Aorta (tissue), 5 donors: ENCODE measurements at places on chromosomes 5 and 9. TPM values are rescaled to one million over a fixed set of nuclear protein-coding genes. Genes with fewer than 3 reads are reported as not detected.

FLT4 gene
- 22.1 TPM for total RNA-seq

AHRR gene
- 3.8 TPM for total RNA-seq

DAB2 gene
- total RNA-seq, result 119 TPM

BTNL9 gene
- 33.0 TPM for total RNA-seq

TAS2R1 gene
- total RNA-seq, result not detected

PFN3 gene
- not detected for total RNA-seq

C9orf40 gene
- 3.8 TPM for total RNA-seq

ZNF366 gene
- total RNA-seq, result 10.3 TPM

LHX6 gene
- total RNA-seq, result 13.8 TPM

ARHGEF37 gene
- total RNA-seq, result 18.0 TPM

DNA sequence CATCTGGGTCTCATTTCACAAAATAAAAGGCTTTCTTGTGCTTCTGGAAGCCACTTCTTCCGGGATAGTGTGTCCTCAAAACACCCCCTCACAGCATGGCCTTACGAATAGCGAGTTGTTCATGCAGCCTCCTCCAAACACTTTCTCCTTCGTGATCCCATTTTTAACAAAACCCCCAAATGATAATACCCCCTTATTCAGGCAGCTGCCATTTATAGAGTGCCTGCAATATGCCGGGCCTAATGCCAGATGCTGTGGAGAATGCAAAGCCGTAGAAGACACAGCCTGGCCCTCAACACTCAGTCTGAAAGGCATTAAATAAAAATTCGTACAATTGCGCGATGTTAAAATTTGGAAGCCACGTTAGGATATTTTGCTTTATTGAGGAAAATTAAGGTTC lies 66.4 kb upstream of the SLC44A1 start:
- no peak for DNase-seq

GRCh38 chr9:109454041-109454440 lies 44.1 kb downstream of the PTPN3 start:
- no peak for DNase-seq

GRCh38 chr9:35226651-35227050 lies 64.8 kb downstream of the UNC13B start:
- DNase-seq, result no peak

- no peak for DNase-seq
These were observed 11.8 kb upstream of the ZDHHC11 start for GRCh38 chr5:862367-863243.

GRCh38 chr9:113999256-114000062 lies 78.6 kb downstream of the AMBP start:
- DNase-seq, result peak; percentile 78

GRCh38 chr5:145739843-145740242 lies 95.3 kb downstream of the PRELID2 start:
- DNase-seq, result no peak

DNA sequence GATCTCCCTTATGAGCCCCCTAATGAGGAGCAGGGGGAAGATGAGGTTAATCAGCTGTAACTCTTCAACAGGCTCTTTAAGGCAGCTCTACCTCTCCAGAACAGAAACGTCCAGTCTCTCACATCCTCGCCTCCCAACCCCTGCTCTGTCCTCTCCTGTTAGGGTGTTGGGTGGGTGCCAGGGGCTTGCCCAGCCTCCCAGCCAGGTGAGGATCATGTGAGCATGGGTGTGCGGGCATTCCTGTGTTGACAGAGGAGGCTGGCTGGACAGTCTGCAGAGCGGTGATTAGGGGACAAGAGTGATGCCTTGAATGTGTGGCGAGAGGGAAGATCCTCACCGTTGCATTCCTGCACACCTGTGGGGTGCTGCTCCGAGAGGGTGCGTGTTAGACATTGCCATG lies 51.7 kb downstream of the CCDC180 start:
- DNase-seq, result no peak

- no peak for DNase-seq
These were observed 2.8 kb downstream of the SMIM32 start for GRCh38 chr5:136190091-136190720.

DNA sequence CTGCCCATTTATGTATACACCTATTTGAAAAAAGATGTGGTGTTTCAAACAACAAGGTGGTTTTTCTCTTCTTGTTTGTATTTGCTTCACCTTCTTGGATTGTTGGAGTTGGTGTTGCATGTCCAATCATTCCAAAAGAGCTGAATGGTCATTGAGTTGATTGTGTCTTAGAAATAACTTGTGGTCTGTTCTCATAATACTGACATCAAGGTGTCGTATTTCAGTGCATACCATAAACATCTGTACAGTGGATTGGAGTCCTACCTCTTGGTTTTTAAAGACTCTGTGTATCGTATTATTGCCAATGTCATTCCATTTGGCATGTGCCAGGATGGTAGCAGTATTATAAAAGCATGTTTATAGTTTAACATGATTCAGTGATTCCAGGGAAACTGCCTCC lies 73.2 kb downstream of the TRIO start:
- no peak for DNase-seq

- no peak for DNase-seq
These were observed 8.8 kb upstream of the GLIPR2 start for GRCh38 chr9:36127652-36128244.

GRCh38 chr5:20470997-20471396 lies 483.0 kb upstream of the CDH18 start:
- DNase-seq, result no peak

- DNase-seq, result no peak
These were observed 27.7 kb downstream of the YIPF5 start for GRCh38 chr5:144142824-144143162.

GRCh38 chr9:70405808-70406433 lies 8.5 kb downstream of the KLF9 start:
- DNase-seq, result no peak

DNA sequence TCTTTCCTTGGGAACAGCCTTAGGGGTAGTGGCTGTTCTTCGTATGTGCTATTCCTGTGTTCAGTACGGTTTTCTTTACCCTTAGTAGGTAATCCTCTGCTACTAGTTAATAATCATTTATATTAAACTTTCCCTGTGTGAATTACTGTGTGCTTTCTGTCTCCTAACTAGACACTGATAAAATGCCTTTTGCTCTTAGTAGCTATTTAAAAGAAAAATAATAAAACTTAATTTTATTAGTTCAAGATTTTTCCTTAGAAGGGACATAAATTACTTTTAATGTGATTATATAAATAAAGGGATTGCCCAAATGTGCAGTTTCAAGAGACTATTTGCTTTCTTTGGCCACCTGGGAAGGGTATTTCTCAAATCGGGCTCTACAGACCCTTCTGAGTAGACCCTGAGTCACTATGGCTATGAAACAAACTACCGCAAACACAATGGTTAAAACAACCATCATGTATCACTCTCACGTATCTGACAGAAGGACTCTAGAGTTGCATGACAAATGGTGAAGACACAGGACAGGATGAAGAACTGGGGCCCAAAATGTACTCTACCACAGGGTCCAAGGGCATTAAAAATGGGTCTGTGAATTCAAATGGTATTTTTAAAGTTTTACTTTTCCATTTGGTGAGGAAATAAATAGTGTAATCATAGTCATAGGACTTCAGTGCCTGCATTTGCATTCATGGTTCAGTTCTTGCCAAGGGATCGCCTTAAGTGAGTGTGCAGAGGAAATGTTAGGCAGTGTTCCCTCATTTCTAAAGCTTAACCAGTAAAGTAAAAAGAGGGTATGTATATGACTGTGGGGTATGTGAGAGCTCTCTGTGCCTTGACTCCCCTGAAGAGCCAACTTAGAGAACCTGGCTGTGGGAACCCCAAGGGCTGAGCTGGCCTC lies 97.0 kb downstream of the TSSK1B start:
- DNase-seq, result no peak

- no peak for DNase-seq
These were observed 306.4 kb upstream of the PAPPA start for GRCh38 chr9:115847216-115847615.

DNA sequence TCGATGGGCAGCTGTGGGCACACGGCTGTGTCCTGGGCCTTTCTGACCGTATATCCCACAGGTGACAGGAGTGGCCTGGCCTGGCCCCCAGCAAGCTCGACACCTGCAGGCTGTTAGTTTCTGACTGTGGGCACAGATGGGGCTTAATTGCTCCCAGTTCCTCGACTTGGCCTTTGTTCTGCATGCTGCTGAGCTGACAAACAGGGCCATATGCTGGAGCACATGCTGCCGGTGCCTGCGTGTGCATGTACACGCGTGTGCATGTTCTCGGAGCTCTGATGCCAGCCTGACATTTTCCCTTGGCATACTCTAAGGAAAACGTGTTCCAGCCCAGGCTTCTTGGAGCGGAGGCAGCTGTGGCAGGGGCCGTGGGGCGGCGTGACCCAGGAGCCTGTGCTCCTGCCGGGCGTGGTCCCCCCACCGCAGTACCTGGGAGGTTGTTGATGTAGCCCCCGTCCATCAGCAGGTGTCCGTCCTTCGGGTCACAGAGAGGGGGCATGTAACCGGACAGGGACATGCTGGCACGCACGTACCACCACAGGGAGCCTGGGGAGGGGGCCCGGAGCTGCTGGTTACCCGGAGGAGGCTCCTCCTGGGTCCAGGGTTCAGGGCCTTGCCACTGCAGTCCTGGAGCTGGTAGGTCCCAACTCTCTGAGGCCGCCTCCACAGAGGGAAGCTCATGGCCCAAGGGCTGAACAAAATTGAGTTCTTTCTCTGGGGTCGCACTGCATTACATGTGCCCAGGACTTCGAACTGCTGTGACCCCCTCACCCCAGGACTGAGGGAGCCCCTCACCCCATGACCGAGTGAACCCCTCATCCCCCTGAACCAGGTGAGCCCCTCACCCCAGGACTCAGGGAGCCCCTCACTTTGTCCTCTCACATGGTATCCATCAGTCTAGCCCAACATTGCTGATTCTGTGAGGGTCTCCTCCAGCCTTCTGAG lies 4.1 kb upstream of the NSMF start:
- peak; percentile 40 for DNase-seq

GRCh38 chr5:157463621-157464518 lies 3.9 kb downstream of the NIPAL4 start:
- DNase-seq, result no peak

- DNase-seq, result no peak
These were observed 58.9 kb downstream of the ZNF618 start for GRCh38 chr9:113934829-113935676.
